ENCODE measurements at places on chromosomes 6 and 20. TPM values are rescaled to one million over a fixed set of nuclear protein-coding genes. Genes with fewer than 3 reads are reported as not detected.

GRCh38 chr20:19457611-19458010, 245.2 kb downstream of the SLC24A3 start:
- no peaks in the 10 kb centered on the region for H3K36me3 ChIP-seq
- no peak overlapping the region for H3K27ac ChIP-seq
- no peaks in the 10 kb centered on the region for H3K4me1 ChIP-seq

DNA sequence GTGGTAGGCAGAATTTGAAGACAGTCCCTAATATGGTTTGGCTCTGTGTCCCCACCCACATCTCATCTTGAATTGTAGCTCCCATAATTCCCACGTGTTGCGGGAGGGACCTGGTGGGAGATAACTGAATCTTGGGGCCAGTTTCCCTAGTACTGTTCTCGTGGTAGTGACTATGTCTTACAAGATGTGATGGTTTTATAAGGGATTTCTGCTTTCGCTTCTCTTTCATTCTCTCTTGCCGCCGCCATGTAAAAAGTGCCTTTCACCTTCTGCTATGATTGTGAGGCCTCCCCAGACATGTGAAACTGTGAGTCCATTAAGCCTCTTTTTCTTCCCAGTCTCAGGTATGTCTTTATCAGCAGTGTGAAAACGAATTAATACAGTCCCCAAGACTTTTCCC, 103.4 kb downstream of the PDE10A start:
- no peak for DNase-seq
- H3K4me1 ChIP-seq = no peaks in the 10 kb centered on the region
- no peak overlapping the region for H3K4me3 ChIP-seq
- no peak overlapping the region for H3K27ac ChIP-seq
- H3K36me3 ChIP-seq = peaks cover 1% of the 10 kb centered on the region
- H3K27me3 ChIP-seq = no peaks in the 10 kb centered on the region

GRCh38 chr6:162708971-162709370, 18.6 kb downstream of the PRKN start:
- no peak overlapping the region for H3K27ac ChIP-seq
- no peak overlapping the region for H3K4me3 ChIP-seq
- H3K36me3 ChIP-seq = no peaks in the 10 kb centered on the region
- no peaks in the 10 kb centered on the region for H3K4me1 ChIP-seq
- no peak for DNase-seq

- H3K27me3 ChIP-seq = peaks cover 39% of the 10 kb centered on the region
- H3K4me1 ChIP-seq = no peaks in the 10 kb centered on the region
- DNase-seq = no peak
- H3K27ac ChIP-seq = no peak overlapping the region
- H3K4me3 ChIP-seq = no peak overlapping the region
- H3K36me3 ChIP-seq = no peaks in the 10 kb centered on the region
Measured at GRCh38 chr6:148225871-148226270, 116.8 kb upstream of the SASH1 start.

DNA sequence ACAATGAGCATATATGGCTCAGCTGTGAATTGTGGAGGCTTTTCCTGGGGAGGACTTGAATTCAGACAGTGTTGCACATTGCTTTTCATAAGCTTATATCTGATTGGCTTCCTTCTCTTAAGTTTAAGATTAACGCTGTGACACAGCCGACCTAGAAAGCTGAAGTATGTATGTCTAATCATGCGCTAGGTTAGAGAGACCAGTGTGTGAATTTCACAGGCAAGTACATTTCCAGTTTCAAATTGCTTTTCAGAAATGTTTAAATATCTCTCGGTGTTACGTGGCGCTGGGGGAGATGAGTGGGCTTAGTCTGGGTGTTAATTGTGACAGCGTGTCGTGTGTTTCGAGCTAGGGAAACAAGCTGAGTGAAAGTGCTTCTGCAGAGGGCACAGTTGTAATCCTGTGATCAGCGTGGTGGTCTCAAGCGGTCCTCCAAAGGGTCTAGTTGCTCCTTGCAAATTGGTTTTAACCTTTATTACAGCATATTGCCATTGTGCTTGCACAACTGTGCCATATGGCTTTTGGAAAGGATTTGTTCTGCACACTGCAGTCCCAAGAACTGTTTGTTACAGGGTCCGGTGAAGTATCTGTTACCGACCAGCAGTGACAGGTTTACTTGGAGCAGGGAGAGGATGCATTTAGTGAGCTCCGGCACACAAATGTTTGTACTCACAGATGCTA, 166.6 kb downstream of the SASH1 start:
- DNase-seq = no peak
- no peak overlapping the region for H3K27ac ChIP-seq
- H3K4me1 ChIP-seq = no peaks in the 10 kb centered on the region
- peaks cover 39% of the 10 kb centered on the region for H3K27me3 ChIP-seq

DNA sequence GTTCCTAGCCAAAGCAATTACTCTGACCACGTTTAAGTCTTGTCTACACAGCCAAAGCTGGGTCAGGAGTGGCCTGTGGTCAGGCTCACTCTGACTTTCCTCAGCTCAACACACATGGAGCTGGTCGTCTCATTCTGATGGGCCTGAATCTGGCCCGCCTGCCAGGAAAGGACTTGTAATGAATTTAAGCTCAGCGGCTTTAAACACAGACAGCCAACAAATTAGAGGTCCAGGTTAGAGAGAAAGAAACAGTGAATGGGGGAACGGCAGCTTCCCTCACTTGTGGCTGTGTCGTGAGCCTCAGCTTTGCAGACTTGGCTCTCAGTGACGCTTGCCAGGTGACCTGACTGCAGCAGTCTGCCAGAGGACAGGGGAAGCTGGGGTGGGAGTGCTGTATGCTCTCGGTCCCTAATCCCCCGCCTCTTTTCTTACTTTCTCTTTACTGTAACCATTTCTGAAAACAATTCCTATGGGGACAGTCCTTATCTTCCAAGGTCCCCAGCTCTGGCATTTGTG, 121.9 kb upstream of the AGPAT4 start:
- no peak for DNase-seq
- no peaks in the 10 kb centered on the region for H3K36me3 ChIP-seq
- H3K4me1 ChIP-seq = no peaks in the 10 kb centered on the region
- peaks cover 27% of the 10 kb centered on the region for H3K27me3 ChIP-seq
- no peak overlapping the region for H3K27ac ChIP-seq

- no peak for DNase-seq
- peaks cover 18% of the 10 kb centered on the region for H3K4me1 ChIP-seq
- no peaks in the 10 kb centered on the region for H3K27me3 ChIP-seq
- H3K27ac ChIP-seq = no peak overlapping the region
- H3K4me3 ChIP-seq = no peak overlapping the region
Measured at GRCh38 chr20:33233129-33233774, 2.5 kb upstream of the BPIFA1 start.

- DNase-seq = no peak
- no peaks in the 10 kb centered on the region for H3K27me3 ChIP-seq
- peaks cover 29% of the 10 kb centered on the region for H3K4me1 ChIP-seq
- H3K4me3 ChIP-seq = peak overlapping the region; percentile 99
Measured at GRCh38 chr6:63572747-63573075, 431 bp downstream of the LOC128125822 start.

DNA sequence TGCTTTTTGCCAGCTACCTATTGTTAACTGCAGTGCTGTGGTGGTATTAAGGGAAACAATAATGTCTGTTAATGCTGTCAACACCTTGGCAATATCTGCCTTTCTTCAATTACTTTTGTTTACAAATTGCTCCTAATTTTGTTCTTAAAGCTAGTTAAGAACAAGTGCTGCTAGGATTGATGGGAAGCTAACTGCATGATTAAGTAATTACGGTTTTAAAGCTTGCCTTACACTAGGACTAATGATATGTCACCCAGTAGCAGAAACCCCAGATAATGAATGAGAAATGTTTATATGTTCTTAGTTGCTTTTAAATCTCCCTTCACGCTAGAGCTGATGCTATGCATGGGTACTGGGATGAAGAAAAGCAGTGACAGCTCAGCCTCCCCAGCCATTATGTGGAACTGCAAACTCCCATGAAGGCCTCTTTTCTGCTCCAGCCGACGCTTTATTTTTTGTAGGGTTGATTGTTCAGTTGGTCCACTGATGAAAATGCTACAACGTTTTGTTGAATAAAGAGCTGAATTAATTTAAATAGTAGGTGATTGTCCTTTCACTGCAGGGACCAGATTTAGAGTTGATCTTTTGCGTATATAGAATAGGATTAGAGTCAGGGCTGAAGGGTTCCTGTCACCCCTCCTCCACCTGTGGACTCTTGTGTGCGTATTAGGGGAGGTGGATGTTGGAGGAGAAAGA, 610.5 kb downstream of the TFAP2B start:
- H3K27me3 ChIP-seq = no peaks in the 10 kb centered on the region
- no peak overlapping the region for H3K27ac ChIP-seq
- DNase-seq = no peak
- no peak overlapping the region for H3K4me3 ChIP-seq
- no peaks in the 10 kb centered on the region for H3K36me3 ChIP-seq

DNA sequence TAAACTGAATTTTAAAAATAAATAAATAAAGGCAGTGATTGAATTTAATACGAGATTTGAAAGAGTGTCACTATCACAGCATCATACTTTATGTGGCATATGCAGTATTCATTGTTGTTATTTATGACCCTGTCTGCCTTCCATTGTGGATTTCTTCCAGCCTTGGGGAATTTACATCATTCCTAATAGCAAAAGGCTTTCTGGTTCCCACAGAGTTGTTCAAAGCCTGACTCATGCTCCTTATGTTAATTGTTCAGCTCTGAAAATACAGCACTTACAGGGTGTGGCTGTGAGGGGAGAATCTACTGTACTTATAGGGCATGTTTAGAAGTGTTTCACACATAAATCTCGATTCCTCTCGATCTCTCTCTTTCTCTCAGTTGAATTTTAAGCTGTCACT, 54.4 kb downstream of the JAG1 start:
- no peak overlapping the region for H3K27ac ChIP-seq
- no peak for DNase-seq
- no peaks in the 10 kb centered on the region for H3K4me1 ChIP-seq
- no peak overlapping the region for H3K4me3 ChIP-seq
- H3K36me3 ChIP-seq = peaks cover 9% of the 10 kb centered on the region

Gene MRPL14
- 33.6 TPM for total RNA-seq

Gene CFB
- 1.1 TPM for total RNA-seq

Gene FGD2
- total RNA-seq = 1.4 TPM

Gene WFDC5
- 1.4 TPM for total RNA-seq

Gene OR2H2
- not detected for total RNA-seq

Gene MUCL3
- total RNA-seq = 0.09 TPM

All from activated T-cell treated with anti-CD3 and anti-CD28 coated beads, Interleukin-2, amount 50 U/mL, for 72 hours (primary cell).